ENCODE measurements at places on chromosomes 11 and 22.
A peak's percentile ranks its signal among the peaks of the same experiment; 100 is the strongest.

DNA sequence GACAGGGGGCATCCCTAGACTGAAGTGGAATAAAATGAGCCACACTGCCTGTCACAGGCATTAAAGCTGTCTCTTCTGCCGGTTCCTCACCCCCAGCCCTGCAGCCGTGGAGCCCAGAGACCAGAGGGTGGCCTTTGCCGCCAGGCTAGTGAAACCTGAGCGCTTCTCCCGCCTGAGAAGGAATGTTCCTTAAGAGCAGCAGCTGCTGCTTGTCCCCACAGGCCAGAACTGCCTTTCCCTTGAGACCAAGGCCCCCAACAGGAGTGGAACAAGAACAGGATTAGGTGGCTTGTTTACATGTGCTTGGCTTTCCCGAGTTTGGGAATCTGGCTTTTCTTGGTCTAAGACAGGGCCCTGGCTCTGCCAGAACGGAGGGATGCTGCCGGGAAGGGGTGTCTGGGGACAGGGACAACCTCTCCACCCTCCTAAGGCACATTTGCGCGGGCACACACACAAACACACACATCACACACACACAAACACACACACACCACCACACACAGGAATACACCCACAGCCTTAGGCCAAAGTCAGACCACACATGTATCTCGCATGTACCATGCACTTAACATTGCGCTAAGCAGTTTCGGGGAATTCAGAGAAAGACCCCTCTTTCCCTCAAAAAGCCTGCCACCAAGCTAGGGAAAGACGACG lies 91.8 kb downstream of the FEZ1 start:
- DNase-seq: no peak
- H3K27ac ChIP-seq: no peak overlapping the region
- H3K4me1 ChIP-seq: peaks cover 6% of the 10 kb centered on the region
- no peaks in the 10 kb centered on the region for H3K36me3 ChIP-seq

DNA sequence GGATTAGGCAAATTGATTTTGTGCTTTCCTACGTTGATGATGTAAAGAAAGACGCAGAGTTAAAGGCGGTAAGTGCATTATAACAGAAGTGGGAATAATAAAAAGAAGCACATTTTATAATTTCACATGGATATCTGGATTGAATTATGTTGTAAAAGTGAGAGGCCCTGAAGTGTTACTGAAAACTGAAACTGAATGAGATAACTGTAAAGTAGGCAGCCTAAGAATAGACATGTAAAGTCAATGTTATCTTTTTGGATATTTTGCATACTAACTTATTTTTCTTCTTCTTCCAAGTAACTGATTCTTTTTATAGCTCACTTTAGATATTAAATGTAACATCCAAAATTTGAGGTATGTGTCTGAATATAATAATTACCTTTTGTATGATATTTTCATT lies 28.3 kb downstream of the ANO5 start:
- no peaks in the 10 kb centered on the region for H3K4me1 ChIP-seq
- DNase-seq: no peak
- H3K36me3 ChIP-seq: no peaks in the 10 kb centered on the region
- H3K4me3 ChIP-seq: no peak overlapping the region

DNA sequence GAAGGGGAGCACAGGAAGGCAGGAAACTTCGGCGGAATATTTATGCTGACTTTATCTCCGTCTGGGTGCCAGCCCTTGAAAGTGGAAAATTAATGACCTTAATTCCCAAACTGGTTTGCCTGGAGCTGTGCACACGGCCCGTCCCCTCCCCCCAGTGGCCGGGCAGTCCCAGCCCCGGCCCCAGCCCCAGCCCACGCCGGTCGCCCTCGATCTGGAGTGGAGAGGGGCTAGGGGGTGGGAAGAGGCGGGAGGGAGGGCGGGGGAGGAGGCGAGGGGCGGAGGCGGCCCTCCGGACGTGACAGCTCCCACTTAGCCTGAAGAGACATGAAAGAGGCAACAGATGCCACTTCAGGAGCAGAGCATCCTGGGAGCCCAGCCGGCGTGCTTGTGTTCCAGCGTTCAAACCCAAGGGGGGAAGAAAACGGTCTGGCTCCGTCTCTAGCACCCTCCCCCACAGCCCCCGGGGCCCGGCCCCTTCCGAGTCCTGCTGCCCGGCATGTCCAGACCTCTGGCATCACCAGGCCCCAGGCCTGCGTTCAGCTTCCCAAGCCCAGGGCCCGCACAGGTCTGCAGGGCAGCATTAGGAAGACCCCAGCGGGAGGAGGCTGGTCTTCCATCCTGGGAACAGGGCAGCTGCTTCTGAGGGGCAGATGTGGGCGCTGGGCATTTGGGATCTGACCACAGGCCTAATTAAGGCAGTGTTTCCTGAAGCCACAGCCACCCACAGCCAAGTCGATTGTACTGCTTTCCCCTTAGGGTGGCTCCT lies 20.0 kb upstream of the LMO1 start:
- no peak overlapping the region for H3K4me3 ChIP-seq
- H3K27me3 ChIP-seq: peaks cover 5% of the 10 kb centered on the region
- no peaks in the 10 kb centered on the region for H3K4me1 ChIP-seq
- H3K36me3 ChIP-seq: no peaks in the 10 kb centered on the region
- H3K27ac ChIP-seq: no peak overlapping the region

- no peak for DNase-seq
- H3K4me3 ChIP-seq: no peak overlapping the region
- no peaks in the 10 kb centered on the region for H3K4me1 ChIP-seq
- peaks cover 1% of the 10 kb centered on the region for H3K27me3 ChIP-seq
- no peaks in the 10 kb centered on the region for H3K36me3 ChIP-seq
Observed at GRCh38 chr11:17590463-17590862, 43.4 kb downstream of the OTOG start.

GRCh38 chr11:76785513-76785912 lies 2.4 kb downstream of the TSKU start:
- H3K4me3 ChIP-seq: no peak overlapping the region
- DNase-seq: no peak
- H3K4me1 ChIP-seq: peaks cover 31% of the 10 kb centered on the region
- H3K27me3 ChIP-seq: peaks cover 39% of the 10 kb centered on the region
- no peaks in the 10 kb centered on the region for H3K36me3 ChIP-seq

GRCh38 chr11:123323568-123323967 lies 106.5 kb upstream of the GRAMD1B start:
- H3K4me1 ChIP-seq: peaks cover 1% of the 10 kb centered on the region
- peaks cover 19% of the 10 kb centered on the region for H3K27me3 ChIP-seq
- H3K27ac ChIP-seq: no peak overlapping the region
- no peaks in the 10 kb centered on the region for H3K36me3 ChIP-seq
- DNase-seq: no peak

- no peak overlapping the region for H3K27ac ChIP-seq
- no peaks in the 10 kb centered on the region for H3K36me3 ChIP-seq
- H3K4me1 ChIP-seq: peaks cover 6% of the 10 kb centered on the region
- no peak for DNase-seq
- peak overlapping the region; percentile 84 for H3K4me3 ChIP-seq
Observed at GRCh38 chr11:46294365-46295309, 17.2 kb downstream of the CREB3L1 start.

- H3K4me3 ChIP-seq: no peak overlapping the region
- DNase-seq: no peak
- H3K27me3 ChIP-seq: no peaks in the 10 kb centered on the region
- H3K27ac ChIP-seq: peak overlapping the region; percentile 50
- H3K36me3 ChIP-seq: peaks cover 49% of the 10 kb centered on the region
Observed at GRCh38 chr22:45709060-45709739, 37.6 kb downstream of the ATXN10 start.

DNA sequence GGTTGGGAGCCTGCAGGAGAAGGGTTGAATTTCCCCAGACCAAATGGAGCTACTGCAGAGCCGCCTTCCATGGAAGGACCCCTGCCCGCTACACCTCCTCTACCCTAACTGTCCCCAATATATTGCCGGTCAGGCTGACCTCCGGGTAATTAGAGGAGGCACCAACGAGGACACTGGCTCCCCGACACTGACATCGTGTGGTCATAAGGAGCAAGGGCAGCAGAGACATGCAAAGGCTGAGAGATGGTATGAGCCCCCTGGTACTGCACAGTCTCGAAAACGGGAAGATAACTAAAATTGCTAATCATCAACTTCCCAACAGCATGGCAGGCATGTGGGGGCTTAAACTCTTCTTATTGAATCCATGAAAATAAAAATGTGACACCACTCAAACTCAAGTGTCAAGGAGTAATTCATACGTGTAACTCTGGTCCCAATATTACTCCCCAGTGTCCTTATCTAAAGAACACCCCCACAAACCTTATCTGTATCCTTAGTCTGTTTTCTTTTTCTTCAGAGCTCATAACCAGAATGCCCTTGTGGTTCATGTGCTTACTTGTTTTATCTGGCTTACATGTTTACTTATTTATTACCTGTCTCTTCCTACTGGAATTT lies 4.4 kb downstream of the CAVIN3 start:
- DNase-seq: peak; percentile 80
- H3K4me1 ChIP-seq: peaks cover 25% of the 10 kb centered on the region
- peaks cover 7% of the 10 kb centered on the region for H3K36me3 ChIP-seq
- peaks cover 47% of the 10 kb centered on the region for H3K27me3 ChIP-seq

DNA sequence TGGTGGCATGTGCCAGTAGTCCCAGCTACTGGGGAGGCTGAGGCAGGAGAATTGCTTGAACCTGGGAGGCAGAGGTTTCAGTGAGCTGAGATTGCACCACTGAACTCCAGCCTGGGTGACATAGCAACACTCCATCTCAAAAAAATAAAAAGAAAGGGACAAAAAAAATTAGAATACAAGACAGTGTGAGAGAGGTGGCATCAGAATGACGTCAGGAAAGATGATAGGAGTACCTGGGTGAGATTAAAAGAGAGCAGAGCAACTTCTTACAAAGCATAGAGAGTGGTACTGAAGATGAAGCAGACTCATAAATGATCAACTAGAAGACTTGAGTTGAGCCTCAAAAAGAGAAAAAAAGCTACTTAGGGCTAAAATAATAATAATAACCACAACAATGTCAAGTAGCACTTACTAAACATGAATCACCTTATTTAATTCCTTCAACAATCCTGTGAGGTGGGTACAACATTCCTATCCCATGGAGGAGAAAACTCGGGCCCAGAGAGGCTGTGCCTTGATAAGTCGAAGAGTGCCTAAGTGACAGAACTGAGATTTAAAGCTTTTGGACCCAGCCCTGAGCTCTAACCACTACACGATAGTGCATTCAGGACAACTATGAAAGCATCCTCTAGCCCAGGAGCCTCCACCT lies 5.2 kb upstream of the SLN start:
- peaks cover 16% of the 10 kb centered on the region for H3K27me3 ChIP-seq
- no peaks in the 10 kb centered on the region for H3K36me3 ChIP-seq
- DNase-seq: peak; percentile 29
- no peak overlapping the region for H3K27ac ChIP-seq
- no peak overlapping the region for H3K4me3 ChIP-seq

GRCh38 chr11:36254713-36255112 lies 34.5 kb downstream of the COMMD9 start:
- no peaks in the 10 kb centered on the region for H3K4me1 ChIP-seq
- H3K36me3 ChIP-seq: no peaks in the 10 kb centered on the region
- no peak for DNase-seq
- H3K27ac ChIP-seq: no peak overlapping the region
- H3K27me3 ChIP-seq: peaks cover 14% of the 10 kb centered on the region
- H3K4me3 ChIP-seq: no peak overlapping the region

DNA sequence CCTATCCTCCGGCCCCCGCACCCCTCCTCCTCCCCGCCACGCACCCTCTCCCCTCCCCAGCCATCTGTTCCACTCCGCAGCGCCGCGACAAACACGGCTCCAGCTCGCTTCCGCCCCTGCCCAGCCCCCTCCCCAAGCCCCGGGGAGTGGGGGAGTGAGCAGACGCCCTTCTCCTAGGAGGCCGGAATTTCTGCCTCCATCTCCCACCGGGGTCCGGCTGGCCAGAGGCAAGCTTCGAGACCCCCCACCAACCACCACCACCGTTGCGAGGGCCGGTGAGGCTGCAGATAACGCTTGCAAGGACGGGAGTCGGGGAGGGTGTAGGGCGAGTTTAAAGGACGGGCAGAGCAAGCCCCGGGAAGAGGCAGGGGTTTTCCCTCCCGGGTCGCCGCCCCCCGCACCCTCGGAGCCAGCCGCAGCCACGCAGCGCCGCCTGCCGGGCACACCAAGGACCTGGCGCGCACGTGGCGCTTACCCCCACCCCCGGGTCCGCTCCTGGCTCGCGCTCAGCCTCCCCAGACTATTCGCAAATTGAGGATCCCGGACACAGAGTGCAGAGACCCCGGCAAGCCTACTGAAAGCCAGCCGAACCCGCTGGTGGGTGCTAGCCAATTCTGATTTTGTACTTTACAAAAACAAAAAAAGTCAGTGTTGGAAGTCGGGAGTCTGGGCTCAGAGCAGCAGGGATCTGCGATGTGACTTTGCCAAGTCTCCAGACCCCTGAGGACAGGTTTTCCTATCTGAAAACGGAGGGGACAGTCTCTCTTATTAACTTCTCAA lies 22.6 kb downstream of the RTN4RL2 start:
- DNase-seq: peak; percentile 86
- H3K27me3 ChIP-seq: peaks cover 35% of the 10 kb centered on the region
- H3K4me1 ChIP-seq: peaks cover 3% of the 10 kb centered on the region

- no peaks in the 10 kb centered on the region for H3K27me3 ChIP-seq
- DNase-seq: no peak
- no peak overlapping the region for H3K4me3 ChIP-seq
- H3K36me3 ChIP-seq: peaks cover 4% of the 10 kb centered on the region
- H3K27ac ChIP-seq: no peak overlapping the region
Observed at GRCh38 chr22:17862646-17863181, 88.4 kb upstream of the BID start.

- no peaks in the 10 kb centered on the region for H3K36me3 ChIP-seq
- H3K27me3 ChIP-seq: no peaks in the 10 kb centered on the region
- H3K27ac ChIP-seq: no peak overlapping the region
- no peak overlapping the region for H3K4me3 ChIP-seq
Observed at GRCh38 chr11:132402071-132402684, 1031.8 kb downstream of the NTM start.

DNA sequence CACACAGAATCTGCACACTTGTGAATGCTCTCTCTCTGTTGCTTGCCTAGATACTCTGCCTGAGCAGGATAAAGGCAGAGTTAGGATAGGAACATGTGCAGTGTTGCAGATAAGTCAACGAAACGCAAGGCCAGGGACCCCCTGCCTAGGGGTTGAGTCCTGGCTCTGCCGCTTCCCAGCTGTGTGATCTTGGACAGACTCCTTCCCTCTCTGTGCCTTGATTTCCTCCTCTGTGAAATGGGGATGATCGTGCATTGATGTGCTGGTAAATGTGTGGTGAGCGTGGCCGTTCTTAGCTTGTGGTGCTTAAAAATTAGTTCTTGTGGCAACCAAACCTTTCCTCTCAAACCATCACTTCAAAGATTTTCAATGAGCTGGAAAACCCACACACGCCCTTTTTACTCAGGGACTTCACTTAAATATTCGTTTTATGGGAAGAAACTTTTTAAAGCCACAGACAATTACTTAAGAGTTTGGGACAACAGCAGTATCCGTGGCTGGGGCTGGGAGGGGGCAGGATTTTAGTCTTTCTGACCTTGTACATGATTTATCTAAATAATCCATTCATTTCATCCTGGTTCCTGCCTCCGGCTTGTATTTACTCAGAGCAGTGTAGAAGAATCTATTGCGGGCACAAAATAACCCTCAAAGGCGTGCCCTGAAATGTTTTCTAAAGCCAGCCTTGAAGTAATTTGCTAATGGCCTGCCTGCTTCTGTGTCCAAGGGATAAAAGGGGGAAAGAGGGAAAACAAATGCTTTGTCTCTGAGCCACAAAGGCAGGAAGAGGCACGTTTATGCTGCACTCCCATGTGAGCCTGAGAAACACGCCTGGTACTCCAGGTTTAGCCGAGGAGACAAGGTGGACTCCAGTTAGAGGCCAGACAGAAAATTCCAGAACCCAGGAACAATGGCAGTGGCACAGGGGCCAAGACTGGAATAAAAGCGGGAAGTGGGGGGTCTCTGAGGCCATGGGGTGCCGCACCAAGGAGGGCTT lies 85.0 kb upstream of the CRYBB3 start:
- H3K4me3 ChIP-seq: no peak overlapping the region
- no peak for DNase-seq
- peaks cover 6% of the 10 kb centered on the region for H3K36me3 ChIP-seq
- peaks cover 16% of the 10 kb centered on the region for H3K4me1 ChIP-seq
- no peak overlapping the region for H3K27ac ChIP-seq

Data from activated CD4-positive, alpha-beta T cell treated with anti-CD3 and anti-CD28 coated beads, Interleukin-2, amount 10 ng/mL, durations not matched to agents 24 days and 14 days (primary cell).